Pancreas (tissue), 10 donors: ENCODE measurements at places on chromosomes 5 and 9. TPM values are rescaled to one million over a fixed set of nuclear protein-coding genes. Genes with fewer than 3 reads are reported as not detected.

The NEUROG1 gene
- total RNA-seq: not detected

The BHMT gene
- total RNA-seq: not detected

The FOXD4 gene
- total RNA-seq: not detected

The ADAMTS12 gene
- 1.8 TPM for total RNA-seq

The FCN2 gene
- not detected for total RNA-seq

The OR1L8 gene
- not detected for total RNA-seq

The SNX18 gene
- 10.2 TPM for total RNA-seq

The FOXD4L4 gene
- total RNA-seq: 0.14 TPM

The PCDHGB6 gene
- total RNA-seq: 2.8 TPM

The EIF4E1B gene
- not detected for total RNA-seq

The PCDHGA9 gene
- 2.7 TPM for total RNA-seq

The IGFBPL1 gene
- 0.87 TPM for total RNA-seq

The LHX6 gene
- total RNA-seq: 0.22 TPM

The CTXN3 gene
- not detected for total RNA-seq

The PDE8B gene
- 6.9 TPM for total RNA-seq

The MTAP gene
- total RNA-seq: 22.0 TPM
